ENCODE measurements at places on chromosomes 13 and 19.

- no peak for DNase-seq
These were observed 32.0 kb upstream of the ITM2B start for GRCh38 chr13:48201044-48201443.

- DNase-seq, result no peak
These were observed 167.5 kb downstream of the URI1 start for GRCh38 chr19:30109565-30109964.

DNA sequence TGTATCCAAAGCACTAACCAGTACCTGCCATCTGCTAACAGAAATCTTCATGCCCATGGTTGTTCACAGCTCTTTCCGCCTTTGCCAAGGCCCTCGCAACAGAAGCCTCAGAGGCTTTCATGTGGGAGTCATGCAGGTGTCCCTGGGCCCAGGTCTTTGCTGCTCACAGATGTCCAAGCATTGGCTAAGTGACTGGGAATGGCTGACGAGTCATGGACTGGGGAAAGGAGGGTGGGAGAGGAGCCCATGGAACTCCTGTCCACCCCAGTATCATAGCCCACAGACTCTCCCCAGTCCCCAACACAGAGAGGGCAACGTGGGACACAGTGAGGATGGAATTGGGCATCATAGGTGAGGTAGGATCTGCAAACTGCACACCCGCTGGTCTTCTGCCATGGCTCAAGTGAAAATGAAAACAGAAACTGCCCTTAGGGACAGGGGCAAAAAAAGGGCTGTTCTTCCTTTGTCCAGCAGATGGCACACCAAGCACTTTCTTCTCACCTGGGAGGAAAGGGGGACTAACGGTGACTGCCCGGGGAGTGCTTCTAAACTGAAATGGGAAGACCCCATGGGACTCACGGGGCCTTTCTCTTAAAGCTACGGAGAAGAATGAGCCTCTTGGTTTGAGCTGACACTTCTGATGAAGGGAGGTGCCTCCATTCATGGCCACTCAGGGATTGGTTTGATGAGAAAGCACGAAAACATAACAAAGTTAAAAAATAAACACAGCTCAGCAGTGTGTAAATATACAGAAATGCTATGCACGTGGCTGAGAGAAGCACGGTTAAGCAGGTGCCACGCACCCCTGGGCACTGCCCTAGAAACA lies 11.1 kb upstream of the DHRS12 start:
- peak; percentile 76 for DNase-seq

DNA sequence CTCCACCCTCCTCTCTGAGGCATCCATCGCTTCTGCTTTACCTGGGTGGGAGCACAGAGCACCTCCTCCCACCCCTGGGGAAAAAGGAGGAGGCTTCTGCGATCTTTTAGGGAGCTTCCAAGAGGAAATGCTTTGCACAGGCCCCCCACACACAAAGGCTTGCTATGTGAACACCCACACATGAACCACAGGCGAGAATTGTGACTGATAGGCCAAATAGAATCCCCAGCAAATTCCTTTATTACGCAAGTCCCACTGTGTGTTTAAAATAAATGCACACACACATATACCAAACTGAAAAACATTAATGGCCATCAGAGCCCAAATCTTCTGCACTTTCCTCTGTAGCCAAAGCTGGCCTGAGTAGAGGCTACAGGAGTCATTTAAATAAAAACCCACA lies 50.6 kb downstream of the HSPH1 start:
- DNase-seq, result no peak

DNA sequence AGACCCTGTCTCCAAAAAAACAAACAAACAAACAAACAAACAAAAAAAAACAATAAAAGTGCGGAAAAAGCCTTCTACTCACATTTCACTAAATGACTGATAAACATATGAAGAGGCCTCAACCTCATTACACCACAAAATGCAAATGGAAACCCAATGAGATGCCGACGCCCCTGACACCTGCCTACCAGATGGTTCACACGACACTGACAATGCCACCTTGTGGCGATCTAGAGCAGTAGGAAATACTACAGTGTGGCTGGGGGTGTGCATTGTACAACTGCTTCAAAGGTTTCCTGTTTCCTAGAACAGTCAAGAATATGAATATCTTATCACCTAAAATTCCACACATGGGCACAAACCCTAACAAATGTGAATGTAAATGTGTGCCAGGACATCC lies 14.0 kb downstream of the SCGB2B2 start:
- DNase-seq, result no peak

DNA sequence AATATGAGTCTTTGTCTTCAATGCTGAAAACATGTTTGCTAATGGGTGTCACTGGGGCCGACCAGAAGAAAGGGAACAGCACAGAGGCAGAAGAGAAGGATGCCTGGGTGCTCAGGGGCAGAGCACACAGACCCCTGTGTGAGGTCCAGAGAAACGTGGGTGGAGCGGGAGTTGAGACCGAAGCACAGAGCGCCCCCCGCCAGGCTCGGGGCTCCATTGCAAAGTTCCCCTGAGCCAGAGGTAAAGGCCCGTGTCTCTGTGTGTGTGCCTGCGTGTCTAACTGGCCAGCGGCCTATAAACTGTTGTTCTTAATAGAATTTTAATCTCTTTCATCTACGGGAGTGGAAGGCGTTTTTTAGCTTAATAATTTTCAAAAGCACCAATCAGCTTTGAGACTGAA lies 343.1 kb downstream of the TEX29 start:
- no peak for DNase-seq

- DNase-seq, result peak; percentile 94
These were observed at the start of the genes ADAT3 and SCAMP4 for GRCh38 chr19:1905110-1905862. TSS of gene ADAT3 (plus strand) at chr19:1905399. CDS start at chr19:1912048, 6,649 bp downstream. TSS of gene SCAMP4 (plus strand) at chr19:1905399. CDS start at chr19:1915020, 9,621 bp downstream.

- no peak for DNase-seq
These were observed 211.7 kb upstream of the IRS2 start for GRCh38 chr13:109998037-109998436.

GRCh38 chr13:72495681-72496080 lies 231.7 kb downstream of the MZT1 start:
- no peak for DNase-seq

- no peak for DNase-seq
These were observed 41.0 kb downstream of the MLLT1 start for GRCh38 chr19:6238643-6239281.

- DNase-seq, result no peak
These were observed 17.5 kb upstream of the NWD1 start for GRCh38 chr19:16702123-16702522.
